ENCODE measurements at places on chromosomes 7 and 10.

- DNase-seq = no peak
Observed at GRCh38 chr7:33882040-33882837, 23.1 kb upstream of the BMPER start.

DNA sequence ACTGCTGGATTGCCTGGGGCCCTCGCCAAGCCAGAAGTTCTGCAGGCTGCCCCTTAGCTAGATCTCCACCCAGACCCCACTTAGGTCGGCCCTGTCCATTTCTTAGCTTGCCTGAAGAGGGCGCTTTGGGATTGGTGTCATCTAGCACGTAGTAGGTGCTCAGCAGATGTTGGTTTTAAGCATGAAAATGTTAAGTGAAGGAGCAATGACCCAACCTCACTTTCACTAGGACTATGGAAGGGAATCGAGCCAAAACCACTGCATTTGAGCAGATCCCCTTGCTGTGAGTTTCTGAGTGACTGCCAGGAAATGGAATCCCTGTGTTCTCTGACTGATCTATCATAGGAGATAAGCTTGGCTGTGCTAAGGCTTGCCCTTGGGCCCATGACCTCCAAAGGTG lies 131.7 kb upstream of the EEPD1 start:
- no peak for DNase-seq

DNA sequence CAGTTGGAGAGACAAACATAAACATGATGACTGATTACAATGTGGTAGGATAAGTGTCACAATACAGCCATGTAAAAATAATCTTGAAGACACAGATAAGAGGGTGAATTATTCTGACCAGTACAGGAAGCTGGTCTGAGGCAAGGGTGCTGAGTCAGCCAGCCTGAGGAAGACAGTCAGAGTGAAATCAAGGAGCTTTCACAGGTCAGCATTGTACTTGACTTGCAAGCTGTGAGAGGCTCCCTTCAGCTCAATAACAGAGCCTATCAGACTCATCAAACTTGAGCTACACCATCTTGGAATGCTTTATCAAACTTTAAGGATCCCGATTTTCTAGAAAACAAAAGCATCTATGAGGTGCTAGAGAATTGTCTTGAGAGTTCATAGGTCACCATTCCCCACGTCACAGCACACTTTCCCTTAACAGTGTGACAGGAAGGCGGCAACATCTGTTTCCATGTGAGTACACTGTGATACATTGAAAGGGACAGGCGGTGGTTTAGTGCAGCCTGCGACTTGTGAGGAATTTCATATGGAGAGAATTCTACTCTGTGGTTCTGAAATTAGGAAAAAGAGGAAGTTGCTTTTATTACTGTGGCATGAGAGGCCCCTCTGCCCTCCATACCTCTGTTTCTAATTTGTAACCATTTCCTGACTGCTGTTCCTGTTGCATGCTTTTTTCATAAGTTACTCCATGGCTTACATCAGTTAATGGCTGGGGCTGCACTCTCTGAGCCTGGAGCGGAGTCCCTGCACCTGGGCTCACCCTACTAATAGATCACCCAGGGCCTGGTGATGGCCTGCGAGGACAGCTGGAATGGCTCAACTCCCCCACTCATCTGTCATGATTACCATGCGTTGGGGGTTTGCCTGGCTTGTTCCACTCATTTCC lies 417.1 kb downstream of the SUGCT start:
- DNase-seq = peak; percentile 49

DNA sequence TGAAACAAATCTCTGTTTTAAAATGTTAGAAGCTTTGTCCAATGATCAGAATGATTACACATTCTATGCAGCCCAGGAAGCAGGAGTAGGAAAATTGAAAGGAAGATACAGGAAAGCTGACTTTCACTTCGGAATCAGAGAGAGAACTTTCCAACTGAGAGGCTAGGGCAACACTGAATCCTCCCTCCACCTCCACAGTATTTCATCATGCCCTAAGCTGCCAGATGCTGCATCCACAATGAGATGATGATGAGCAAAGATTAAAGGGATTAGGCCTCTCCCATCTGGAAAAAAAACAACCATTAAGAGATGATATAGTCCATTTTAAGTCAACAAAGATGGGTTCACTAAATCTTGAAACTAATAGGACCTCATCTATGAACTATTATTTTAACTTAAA lies 215.6 kb downstream of the GPR37 start:
- DNase-seq = no peak

- no peak for DNase-seq
Observed at GRCh38 chr10:132957981-132958882, 15.9 kb upstream of the CFAP46 start.
